ENCODE measurements at places on chromosomes 2 and 18. TPM values are rescaled to one million over a fixed set of nuclear protein-coding genes. Genes with fewer than 3 reads are reported as not detected.

The FOXI3 gene
- not detected for total RNA-seq

The MYCN gene
- not detected for total RNA-seq

The CDH7 gene
- not detected for total RNA-seq

The DSG2 gene
- 1.3 TPM for total RNA-seq

The FLACC1 gene
- total RNA-seq, result 1.3 TPM

The NCKAP5 gene
- not detected for total RNA-seq

The EFHD1 gene
- 1.1 TPM for total RNA-seq

The NXPH2 gene
- not detected for total RNA-seq

The POTEI gene
- not detected for total RNA-seq

The RAPGEF4 gene
- 0.75 TPM for total RNA-seq

The OR6B2 gene
- total RNA-seq, result not detected

The CFC1 gene
- not detected for total RNA-seq

The KCNIP3 gene
- not detected for total RNA-seq

The SERPINB11 gene
- total RNA-seq, result not detected

The MYO1B gene
- 2.8 TPM for total RNA-seq

The ANTXR1 gene
- 0.02 TPM for total RNA-seq

The CERKL gene
- 0.07 TPM for total RNA-seq

The IL37 gene
- not detected for total RNA-seq

The FAP gene
- total RNA-seq, result not detected

The GALNT3 gene
- 23.7 TPM for total RNA-seq

The TCF7L1 gene
- total RNA-seq, result not detected

The PFN4 gene
- not detected for total RNA-seq

The KCNE4 gene
- total RNA-seq, result not detected

The MC4R gene
- not detected for total RNA-seq

The SP140L gene
- 120 TPM for total RNA-seq

The MC5R gene
- 0.09 TPM for total RNA-seq
